ENCODE measurements at places on chromosomes 11 and 22. TPM values are rescaled to one million over a fixed set of nuclear protein-coding genes. Genes with fewer than 3 reads are reported as not detected.

The EHF gene
- not detected for total RNA-seq

The CCDC157 gene
- total RNA-seq, result 0.87 TPM

The CLMP gene
- total RNA-seq, result 107 TPM

The GLYAT gene
- total RNA-seq, result not detected

The PNPLA5 gene
- total RNA-seq, result not detected

The LARGE1 gene
- 41.7 TPM for total RNA-seq

The CASP5 gene
- total RNA-seq, result 2.0 TPM

The BAD gene
- 47.2 TPM for total RNA-seq

The CEP126 gene
- 13.2 TPM for total RNA-seq

The MS4A4E gene
- 15.5 TPM for total RNA-seq
